ENCODE measurements at places on chromosomes 13 and 19.
A peak's percentile ranks its signal among the peaks of the same experiment; 100 is the strongest.

GRCh38 chr13:91659256-91660075 lies 261.0 kb downstream of the GPC5 start:
- no peaks in the 10 kb centered on the region for H3K4me1 ChIP-seq
- no peaks in the 10 kb centered on the region for H3K27me3 ChIP-seq
- no peak for DNase-seq

- peaks cover 5% of the 10 kb centered on the region for H3K36me3 ChIP-seq
- peaks cover 31% of the 10 kb centered on the region for H3K4me1 ChIP-seq
- DNase-seq: no peak
- no peak overlapping the region for H3K4me3 ChIP-seq
- no peak overlapping the region for H3K27ac ChIP-seq
Measured at GRCh38 chr19:2604747-2605329, 97.7 kb downstream of the GNG7 start.

DNA sequence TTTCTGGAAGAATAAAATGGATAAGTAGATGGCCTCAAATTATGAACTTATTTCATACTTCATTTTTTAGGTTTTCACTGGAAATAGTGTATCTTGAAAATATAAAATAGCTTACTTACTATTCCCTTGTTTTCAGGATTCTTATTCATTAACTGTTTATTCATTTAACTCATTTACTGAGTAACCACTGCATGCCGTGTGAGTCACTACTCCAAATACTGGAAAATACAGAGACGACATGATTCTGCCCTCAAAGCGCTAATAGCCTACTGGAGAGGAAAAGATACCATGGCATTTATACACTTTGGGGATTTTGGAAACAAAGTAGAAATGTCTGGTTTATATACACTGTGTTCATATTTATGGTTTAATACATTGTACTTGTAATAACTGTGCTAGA lies 270.9 kb downstream of the DACH1 start:
- no peaks in the 10 kb centered on the region for H3K36me3 ChIP-seq
- no peak overlapping the region for H3K4me3 ChIP-seq
- no peak for DNase-seq
- no peaks in the 10 kb centered on the region for H3K4me1 ChIP-seq
- H3K27me3 ChIP-seq: no peaks in the 10 kb centered on the region

- peaks cover 4% of the 10 kb centered on the region for H3K27me3 ChIP-seq
- DNase-seq: no peak
- H3K4me1 ChIP-seq: peaks cover 12% of the 10 kb centered on the region
- H3K4me3 ChIP-seq: peak overlapping the region; percentile 87
Measured at GRCh38 chr13:44142540-44142867, 231.1 kb upstream of the SERP2 start.

DNA sequence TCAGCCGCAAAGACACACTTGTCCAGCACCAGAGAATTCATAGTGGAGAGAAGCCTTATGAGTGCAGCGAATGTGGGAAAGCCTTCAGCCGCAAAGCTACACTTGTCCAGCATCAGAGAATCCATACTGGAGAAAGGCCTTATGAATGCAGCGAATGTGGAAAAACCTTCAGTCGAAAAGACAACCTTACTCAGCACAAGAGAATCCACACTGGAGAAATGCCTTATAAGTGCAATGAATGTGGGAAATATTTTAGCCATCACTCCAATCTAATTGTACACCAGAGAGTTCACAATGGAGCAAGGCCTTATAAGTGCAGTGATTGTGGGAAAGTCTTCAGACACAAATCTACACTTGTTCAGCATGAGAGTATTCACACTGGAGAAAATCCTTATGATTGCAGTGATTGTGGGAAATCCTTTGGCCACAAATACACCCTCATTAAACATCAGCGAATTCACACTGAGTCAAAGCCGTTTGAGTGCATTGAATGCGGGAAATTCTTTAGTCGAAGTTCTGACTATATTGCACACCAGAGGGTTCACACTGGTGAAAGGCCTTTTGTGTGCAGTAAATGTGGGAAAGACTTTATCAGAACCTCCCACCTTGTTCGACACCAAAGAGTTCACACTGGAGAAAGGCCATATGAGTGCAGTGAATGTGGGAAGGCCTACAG lies 6.8 kb downstream of the ZNF134 start:
- H3K4me1 ChIP-seq: no peaks in the 10 kb centered on the region
- H3K36me3 ChIP-seq: peaks cover 90% of the 10 kb centered on the region
- H3K4me3 ChIP-seq: no peak overlapping the region
- H3K27ac ChIP-seq: no peak overlapping the region
- DNase-seq: no peak

- DNase-seq: no peak
- peaks cover 24% of the 10 kb centered on the region for H3K27me3 ChIP-seq
- no peak overlapping the region for H3K27ac ChIP-seq
- H3K4me3 ChIP-seq: no peak overlapping the region
Measured at GRCh38 chr19:29247471-29247870, 34.5 kb upstream of the UQCRFS1 start.

DNA sequence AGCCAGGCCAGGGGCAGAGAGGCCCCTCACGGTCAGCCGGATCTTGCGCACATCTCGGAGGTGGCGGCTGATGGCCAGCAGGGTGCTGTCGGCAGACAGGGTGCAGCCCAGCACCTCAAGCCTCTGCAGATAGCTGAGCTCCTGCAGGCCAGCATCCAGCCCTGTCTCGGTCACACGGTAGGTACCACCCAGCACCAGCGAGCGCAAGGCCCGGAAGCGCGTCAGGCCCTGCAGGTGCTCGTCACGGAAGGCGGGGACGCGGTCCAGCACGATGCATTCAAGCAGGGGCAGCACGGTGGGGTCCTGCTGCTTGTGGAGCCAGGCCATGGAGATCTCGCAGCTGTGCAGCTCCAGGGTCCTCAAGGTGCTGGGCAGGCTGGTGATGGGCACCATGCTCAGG lies 7.7 kb downstream of the FBXL12 start:
- peaks cover 24% of the 10 kb centered on the region for H3K4me1 ChIP-seq
- H3K36me3 ChIP-seq: peaks cover 49% of the 10 kb centered on the region
- H3K4me3 ChIP-seq: no peak overlapping the region
- no peak for DNase-seq
- no peaks in the 10 kb centered on the region for H3K27me3 ChIP-seq

DNA sequence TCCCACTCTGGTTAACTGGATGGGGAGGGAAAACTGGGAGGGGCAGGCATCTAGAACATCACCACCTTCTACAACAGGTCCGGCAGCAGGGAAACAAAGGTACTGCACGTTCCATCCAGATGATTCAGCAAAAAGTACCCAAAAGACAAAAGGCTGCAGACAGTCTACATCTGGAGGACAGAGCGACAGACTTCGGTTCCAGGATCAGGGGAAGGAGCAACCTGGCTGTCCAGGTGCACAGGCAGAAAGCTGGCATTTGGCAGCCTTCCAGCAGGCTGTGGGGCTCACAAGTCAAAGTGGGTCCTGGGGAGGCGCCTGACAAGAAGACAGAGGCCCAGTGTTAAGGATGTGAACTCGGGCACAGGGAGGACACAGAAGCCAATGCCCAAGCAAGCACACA lies 202.9 kb downstream of the SUCLA2 start:
- no peaks in the 10 kb centered on the region for H3K4me1 ChIP-seq
- no peak overlapping the region for H3K27ac ChIP-seq
- no peak overlapping the region for H3K4me3 ChIP-seq
- no peaks in the 10 kb centered on the region for H3K36me3 ChIP-seq
- H3K27me3 ChIP-seq: peaks cover 1% of the 10 kb centered on the region

DNA sequence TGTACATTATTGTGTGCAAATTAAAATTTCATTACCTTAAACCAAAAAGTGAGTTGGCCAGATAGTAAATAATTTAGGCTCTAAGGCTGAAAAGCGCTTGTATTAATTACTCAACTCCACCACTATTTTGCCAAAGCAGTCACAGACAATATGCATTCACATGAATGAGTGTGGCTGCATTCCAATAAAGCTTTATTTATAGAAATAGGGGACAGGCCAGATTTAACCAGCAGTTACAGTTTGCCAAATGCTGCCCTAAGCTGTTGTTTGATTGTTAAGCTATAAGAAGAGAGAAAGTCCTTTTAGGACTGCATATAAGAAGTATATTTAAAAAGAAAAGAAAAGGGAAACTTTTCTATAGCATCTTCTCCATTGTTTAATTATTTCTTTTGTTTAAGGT lies 342.6 kb downstream of the ITGBL1 start:
- no peaks in the 10 kb centered on the region for H3K36me3 ChIP-seq
- H3K4me1 ChIP-seq: no peaks in the 10 kb centered on the region
- DNase-seq: no peak
- no peak overlapping the region for H3K27ac ChIP-seq
- peaks cover 5% of the 10 kb centered on the region for H3K27me3 ChIP-seq

- no peak overlapping the region for H3K27ac ChIP-seq
- no peaks in the 10 kb centered on the region for H3K36me3 ChIP-seq
- no peaks in the 10 kb centered on the region for H3K27me3 ChIP-seq
- DNase-seq: no peak
Measured at GRCh38 chr19:1514295-1514661, 1.5 kb upstream of the ADAMTSL5 start.

DNA sequence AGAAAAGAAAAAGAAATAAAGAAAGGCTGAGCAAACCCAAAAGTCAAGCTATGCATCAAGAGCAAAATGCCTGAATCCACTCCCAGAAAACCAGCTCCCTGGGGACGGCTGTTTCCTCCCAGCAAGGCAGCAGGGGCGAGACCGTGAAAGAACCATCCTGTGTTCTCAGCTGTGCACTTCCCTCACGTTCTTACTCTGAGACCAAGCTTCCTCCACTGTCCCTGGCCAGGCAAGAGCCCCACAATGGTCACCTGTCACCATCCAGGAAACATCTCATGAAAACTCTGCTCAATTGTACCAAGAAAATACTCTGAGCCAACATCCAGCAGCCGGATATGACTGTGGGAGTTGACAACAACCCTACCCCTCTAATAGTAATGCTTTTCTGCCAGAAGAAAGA lies 22.9 kb downstream of the RAB20 start:
- no peak for DNase-seq
- no peak overlapping the region for H3K4me3 ChIP-seq
- H3K36me3 ChIP-seq: no peaks in the 10 kb centered on the region
- H3K27ac ChIP-seq: no peak overlapping the region
- no peaks in the 10 kb centered on the region for H3K27me3 ChIP-seq

- no peaks in the 10 kb centered on the region for H3K36me3 ChIP-seq
- peaks cover 12% of the 10 kb centered on the region for H3K27me3 ChIP-seq
- DNase-seq: no peak
- H3K4me1 ChIP-seq: no peaks in the 10 kb centered on the region
Measured at GRCh38 chr19:32264568-32264967, 80.8 kb upstream of the ZNF507 start.

DNA sequence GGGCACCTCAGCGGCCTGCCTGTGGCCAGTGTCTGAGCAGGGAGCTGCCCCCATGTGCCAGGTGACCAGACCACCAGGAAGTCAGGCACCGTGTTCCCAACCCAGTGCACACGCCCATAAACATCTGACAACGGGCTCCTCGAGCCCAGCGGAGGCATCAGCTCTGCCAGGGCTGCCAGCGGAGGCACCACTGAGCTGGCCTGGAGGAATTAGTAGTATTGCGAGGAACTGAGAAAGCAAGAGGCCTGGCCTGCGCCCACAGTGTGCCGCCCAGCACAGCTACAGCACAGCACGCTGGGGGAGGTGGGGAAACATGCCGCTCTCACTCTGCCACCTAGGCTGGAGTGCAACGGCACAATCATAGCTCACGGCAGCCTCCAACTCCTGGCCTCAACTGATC lies 44.6 kb downstream of the ANKRD27 start:
- DNase-seq: no peak
- H3K4me3 ChIP-seq: no peak overlapping the region
- no peaks in the 10 kb centered on the region for H3K4me1 ChIP-seq
- no peak overlapping the region for H3K27ac ChIP-seq

- no peaks in the 10 kb centered on the region for H3K27me3 ChIP-seq
- peak overlapping the region; percentile 83 for H3K4me3 ChIP-seq
- DNase-seq: no peak
- H3K36me3 ChIP-seq: peaks cover 56% of the 10 kb centered on the region
- peak overlapping the region; percentile 90 for H3K27ac ChIP-seq
Measured at GRCh38 chr19:4911314-4911713, 2.0 kb downstream of the UHRF1 start.

DNA sequence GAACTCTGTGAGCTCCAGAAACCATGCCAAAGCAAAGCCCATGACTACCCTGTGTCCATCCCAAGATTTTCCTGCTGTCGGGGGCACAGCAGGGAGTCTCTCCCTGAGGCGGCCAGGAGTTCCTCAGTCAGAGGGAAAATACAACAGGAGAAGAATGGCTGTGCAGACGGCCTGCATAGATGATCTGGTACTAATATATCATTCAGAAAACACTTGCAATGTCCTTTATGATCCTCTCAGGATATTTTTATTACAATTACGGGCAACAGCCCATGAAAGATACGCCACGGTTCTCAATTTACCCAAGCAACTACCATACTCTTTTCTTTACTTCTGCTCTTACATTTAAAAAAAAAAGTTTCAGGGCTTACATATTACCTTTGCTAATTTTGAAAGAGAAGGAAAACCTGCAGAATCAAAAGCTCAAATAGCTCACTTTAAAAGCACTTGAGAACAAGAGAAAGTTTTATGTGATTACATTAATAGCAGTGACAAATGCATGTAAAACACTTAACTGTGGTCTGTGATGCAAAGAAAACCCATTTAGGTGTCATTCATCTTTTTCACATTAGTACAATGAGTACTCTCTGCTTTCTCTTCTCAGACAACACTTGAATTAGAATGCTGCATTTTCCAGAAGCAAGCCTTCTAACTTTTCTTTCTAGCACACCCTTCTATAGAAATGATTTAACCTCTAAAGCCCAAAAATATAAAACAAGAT lies 460.8 kb downstream of the KLF5 start:
- H3K27ac ChIP-seq: no peak overlapping the region
- H3K4me3 ChIP-seq: no peak overlapping the region
- no peaks in the 10 kb centered on the region for H3K27me3 ChIP-seq
- peaks cover 17% of the 10 kb centered on the region for H3K4me1 ChIP-seq
- no peaks in the 10 kb centered on the region for H3K36me3 ChIP-seq

GRCh38 chr13:95153647-95154412 lies 147.4 kb downstream of the ABCC4 start:
- H3K27ac ChIP-seq: no peak overlapping the region
- H3K27me3 ChIP-seq: no peaks in the 10 kb centered on the region
- peaks cover 12% of the 10 kb centered on the region for H3K36me3 ChIP-seq

DNA sequence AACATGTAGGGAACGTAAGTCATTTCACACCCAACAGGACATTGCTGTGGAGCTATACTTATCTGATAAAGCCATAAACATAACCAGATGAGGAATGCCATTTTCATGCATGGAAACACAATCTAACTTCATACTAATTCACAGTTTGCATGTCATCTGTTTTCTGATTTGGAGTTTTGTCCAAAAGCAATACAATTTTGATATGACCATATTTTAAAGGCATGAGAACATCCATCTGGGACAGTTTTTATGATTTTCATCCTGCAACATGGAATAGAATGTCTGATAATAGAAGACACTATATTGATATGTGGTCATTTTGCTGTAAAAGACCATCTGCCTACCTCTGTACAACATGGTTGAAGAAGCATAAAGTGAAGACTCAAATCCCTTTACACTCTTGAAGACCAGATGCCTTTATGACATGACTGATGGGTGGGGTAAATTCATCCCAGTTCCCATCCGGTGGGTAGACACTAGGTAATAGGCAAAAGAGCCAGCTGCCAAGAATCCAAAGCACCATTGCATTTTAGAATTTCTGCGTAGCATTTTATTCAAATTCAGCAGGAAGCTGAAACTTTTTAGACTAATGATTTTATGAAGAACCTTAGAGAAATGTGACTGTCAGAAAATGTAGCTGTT lies 309.8 kb downstream of the LMO7 start:
- H3K27me3 ChIP-seq: peaks cover 8% of the 10 kb centered on the region
- DNase-seq: no peak
- H3K36me3 ChIP-seq: no peaks in the 10 kb centered on the region
- H3K4me3 ChIP-seq: no peak overlapping the region
